Placental pericyte (primary cell): ENCODE measurements at places on chromosomes 16 and 17. TPM values are rescaled to one million over a fixed set of nuclear protein-coding genes. Genes with fewer than 3 reads are reported as not detected.

The MT4 gene
- total RNA-seq = not detected in 2 replicates

The SLFN11 gene
- 39.5 and 53.2 TPM in 2 replicates for total RNA-seq

The SERPINF2 gene
- 0.14 and 0.22 TPM in 2 replicates for total RNA-seq

The TRPV2 gene
- 136 and 395 TPM in 2 replicates for total RNA-seq

The RCVRN gene
- not detected in 2 replicates for total RNA-seq

The WSCD1 gene
- total RNA-seq = 0.14 and 1.8 TPM in 2 replicates

The RND2 gene
- under 0.01 and 0.88 TPM in 2 replicates for total RNA-seq

The KRTAP9-2 gene
- total RNA-seq = not detected in 2 replicates
